ENCODE measurements at places on chromosomes 7 and 10.
A peak's percentile ranks its signal among the peaks of the same experiment; 100 is the strongest.

DNA sequence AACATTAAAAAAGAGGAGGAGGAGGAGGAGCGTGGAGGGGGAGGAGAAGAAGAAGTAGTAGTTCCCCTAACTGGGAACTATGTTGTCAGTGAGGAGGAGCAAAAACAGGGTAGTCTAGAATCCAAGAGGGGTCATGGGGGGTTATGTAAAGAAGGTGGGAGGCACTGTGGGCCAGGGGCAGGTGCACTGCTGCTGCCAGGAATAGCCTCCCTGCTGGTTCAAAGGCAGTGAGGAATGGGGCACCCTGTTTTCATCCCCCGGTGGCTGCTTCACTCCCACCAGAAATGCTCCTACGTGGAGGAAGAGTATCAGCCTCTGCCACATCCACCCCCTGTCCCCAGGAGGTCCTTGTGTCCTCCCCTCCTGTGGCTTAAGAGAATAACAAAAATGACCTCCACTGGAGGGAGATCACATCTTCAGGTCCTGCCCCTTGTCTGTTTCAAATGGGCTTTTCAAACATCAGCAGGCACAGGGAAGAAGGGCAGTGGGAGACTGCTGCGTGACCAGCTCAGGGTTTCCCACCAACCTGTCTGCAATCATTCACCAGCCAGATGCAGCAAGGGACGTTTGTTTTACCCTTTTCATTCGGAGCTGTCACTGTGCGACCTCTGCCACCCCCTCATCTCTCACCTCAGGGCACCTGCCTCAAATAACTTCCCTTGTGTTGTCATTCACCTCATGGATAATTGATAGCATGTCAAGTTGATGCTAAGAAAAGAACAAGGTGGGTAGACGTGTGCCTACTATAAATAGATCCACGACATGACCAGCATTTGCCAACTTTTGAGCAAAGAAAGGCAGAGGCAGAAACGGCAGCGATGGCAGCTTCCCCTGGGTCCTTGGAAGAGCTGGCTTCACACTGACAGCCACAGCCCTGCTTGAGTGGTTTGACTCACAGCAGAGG is 92.6 kb downstream of the DGKI start:
- DNase-seq, result no peak

GRCh38 chr7:2713978-2714377 is 26.0 kb downstream of the AMZ1 start:
- no peak for DNase-seq

DNA sequence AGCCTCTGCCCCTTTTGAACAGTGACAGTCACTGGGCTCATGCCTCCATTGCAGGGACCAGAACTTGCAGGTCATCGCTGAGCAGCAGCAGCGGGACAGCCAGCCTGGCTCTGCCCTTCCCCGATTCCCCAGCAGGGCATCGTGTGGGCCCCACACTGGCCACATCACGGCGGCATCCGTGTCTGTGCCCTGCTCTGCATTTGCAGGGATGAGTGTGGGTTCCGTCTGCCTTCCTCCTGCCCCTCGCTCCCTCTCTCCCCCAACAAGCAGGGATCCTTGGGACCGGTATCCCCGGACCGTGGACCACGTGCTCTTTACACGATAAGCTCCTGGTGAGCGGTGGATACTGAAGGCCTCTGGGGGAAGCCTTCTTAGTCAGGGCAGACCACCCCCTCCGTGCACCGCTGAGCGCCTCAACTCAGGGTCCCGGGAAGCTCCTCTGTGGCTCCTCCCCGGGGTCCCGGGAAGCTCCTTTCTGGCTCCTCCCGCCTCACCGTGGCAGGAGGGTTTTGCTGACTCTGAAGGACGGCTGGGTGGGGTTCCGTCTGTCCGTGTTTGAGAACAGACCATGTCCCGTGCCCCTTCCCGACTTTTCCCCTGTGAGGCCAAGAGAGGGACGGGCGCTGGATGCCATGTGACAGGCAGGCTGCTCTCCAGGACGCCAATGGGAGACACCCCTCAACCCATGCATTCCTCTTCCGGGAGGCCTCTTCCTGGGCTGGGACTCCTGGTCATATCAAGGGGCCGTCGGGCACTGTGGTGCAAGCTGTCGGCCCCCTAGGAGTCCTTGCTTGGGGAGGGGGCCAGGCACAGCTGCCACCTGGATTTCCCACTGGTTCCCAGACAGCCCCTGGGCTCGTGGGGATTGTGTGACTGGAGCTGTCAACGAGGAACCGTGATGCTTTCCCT is 23.5 kb upstream of the NKX6-2 start:
- no peak for DNase-seq

DNA sequence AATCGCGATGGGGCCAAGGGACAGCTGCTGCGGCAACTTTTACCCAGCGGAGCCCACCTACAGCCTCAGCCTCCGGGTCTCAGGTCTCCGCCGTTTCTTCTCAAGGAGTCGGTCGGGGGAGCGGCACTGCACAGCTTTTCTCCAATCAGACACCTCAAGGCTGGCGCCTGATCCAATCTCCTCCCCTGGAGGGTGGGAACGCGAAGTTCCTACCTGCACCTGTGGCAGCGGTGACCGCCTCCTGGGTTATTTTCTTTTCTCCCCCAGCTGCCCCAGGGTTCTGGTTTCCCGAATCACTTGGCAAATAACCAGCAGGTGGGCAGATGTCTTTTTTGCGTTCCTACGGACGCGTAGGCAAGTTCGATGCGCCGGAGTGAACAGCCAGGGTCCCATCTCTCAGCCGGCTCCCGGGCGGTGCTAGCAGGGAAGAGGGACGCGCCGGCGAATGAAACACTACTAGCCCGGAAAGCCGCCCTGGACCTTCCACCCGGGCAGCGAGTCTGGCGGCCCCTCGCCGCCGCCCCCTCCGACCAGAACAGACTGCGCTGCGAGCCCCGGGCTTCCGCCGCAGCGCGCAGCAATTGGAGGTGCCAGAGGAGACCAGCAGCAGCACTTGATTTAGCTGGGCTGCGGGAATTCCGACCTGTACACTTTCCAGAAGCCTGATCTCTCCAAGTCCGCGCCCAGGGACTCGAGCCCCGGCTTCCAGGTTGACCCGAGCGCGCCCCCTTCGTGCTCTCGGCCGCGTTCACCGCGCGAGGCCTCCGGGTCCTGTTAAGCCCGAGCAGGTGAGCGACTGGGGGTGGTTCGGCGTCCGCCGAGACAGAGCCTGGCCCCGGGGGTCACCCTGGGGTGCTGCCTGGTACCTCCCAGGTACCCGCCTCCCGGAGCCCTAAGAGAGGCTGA is at the start of gene PRR15:
Gene PRR15, plus strand, starts transcription at position 246 of the 906 bp plus-strand sequence. CDS start 2,495 bp downstream, outside the sequence.
- peak; percentile 19 for DNase-seq

GRCh38 chr10:5446390-5446926 is 34.1 kb downstream of the NET1 start:
- peak; percentile 88 for DNase-seq

GRCh38 chr10:88866454-88866853 is 13.6 kb upstream of the STAMBPL1 start:
- no peak for DNase-seq

GRCh38 chr10:61263518-61263917 is 189.7 kb downstream of the TMEM26 start:
- no peak for DNase-seq

DNA sequence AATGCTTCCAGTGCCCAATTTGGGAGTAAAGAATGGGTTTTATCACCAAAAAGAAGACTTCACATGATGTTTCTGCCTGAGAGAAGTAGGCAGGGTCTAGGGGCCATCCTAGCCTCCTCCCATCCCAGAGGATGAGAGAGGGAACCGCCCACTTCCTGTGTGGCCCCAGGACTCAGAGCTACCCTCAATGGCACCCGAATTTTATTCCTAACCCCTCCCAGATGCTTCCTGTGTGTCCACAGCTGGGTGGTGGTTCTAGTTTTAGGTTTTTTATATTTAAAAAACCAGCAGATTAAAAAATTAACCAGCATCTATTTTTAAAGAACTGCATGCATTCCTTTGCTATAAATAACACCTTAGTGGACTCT is 583.5 kb downstream of the PTPRN2 start:
- DNase-seq, result no peak

DNA sequence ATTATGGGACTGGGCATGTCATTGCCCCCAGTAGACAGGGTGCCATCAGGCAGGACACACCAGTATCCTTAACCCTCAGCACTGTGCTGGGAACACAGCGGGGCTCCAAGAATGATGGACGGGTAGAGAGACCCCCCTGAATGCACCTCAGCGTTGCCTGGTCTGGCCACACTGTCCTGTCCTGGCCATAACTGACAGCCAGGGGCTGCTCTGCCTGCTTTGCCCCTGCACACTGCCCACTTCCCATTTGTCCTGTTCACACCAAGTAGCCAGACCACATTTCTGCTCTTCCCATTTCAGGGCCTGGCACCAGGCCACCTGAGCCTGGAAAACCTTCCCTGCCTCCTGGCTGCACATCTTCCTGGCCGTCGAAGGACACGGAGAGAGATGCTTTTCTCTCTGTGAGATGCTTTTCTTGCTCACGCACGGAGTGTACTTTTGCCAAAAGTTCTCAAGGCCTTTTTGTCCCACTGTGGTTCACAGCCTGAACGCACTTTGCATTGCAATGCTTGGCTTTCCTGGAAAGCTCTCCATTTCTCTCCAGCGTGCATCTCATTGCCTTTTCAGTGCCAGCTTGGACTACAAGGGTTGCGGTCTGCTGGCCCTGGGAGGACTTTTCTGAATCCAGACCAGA is 131.0 kb upstream of the EEPD1 start:
- no peak for DNase-seq

GRCh38 chr10:133090101-133090500 is 2.4 kb downstream of the ADGRA1 start:
- DNase-seq, result no peak

DNA sequence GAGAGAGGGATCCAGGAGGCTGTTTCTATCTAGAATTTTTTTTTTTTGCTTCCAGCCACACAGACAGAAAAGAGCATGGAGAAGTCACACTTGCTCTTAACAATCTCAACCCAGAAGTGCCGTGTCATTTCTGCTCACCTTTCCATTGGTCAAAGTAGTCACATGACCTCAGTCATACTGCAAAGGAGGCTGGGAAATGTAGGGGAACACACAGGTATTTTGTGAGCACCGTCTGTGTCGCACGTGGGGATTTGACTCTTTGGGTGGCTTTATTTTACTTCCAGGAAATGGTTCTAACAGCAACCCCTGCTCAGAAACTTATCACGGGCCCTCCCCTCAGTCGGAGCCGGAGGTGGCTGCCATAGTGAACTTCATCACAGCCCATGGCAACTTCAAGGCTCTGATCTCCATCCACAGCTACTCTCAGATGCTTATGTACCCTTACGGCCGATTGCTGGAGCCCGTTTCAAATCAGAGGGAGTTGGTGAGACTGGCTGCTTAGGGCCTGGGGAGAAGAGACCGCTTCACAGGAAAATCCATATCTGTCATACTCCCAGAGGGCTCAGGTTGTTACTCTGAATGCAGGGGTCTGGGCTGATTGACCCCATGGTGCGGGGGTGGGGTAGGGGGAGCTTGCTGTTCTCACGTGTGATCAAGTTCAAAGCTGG is 13.1 kb upstream of the CPA1 start:
- no peak for DNase-seq

GRCh38 chr7:127920787-127921438 is 110.3 kb downstream of the LRRC4 start:
- no peak for DNase-seq

DNA sequence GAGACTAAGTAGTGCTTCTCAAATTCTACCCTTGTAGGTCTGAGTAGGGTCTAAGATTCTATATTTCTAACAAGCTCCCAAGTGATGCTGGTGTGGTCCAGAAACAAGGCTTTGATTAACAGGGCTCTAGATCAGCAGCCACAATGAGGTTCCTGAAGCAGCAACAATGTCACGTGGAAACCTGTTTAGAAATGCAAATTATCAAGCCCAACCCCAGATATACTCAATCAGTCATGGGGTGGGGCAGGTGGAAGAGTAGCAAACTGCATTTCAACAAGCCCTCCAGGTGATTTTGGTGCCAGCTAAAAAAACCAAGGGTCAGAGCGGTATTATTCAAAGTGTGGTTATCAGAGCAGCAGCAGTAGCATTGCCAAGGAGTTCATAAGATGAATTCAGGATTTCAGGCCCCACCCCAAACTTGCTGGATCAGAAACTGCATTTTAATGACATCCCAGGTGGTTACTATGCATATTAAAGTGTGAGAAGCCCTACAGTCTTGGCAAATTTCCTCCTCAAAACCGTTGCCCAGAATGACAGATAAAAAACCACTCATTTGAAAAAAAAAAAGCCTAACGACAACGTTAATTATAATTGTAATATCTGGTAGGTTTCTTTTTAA is 199.2 kb downstream of the AHR start:
- DNase-seq, result no peak

DNA sequence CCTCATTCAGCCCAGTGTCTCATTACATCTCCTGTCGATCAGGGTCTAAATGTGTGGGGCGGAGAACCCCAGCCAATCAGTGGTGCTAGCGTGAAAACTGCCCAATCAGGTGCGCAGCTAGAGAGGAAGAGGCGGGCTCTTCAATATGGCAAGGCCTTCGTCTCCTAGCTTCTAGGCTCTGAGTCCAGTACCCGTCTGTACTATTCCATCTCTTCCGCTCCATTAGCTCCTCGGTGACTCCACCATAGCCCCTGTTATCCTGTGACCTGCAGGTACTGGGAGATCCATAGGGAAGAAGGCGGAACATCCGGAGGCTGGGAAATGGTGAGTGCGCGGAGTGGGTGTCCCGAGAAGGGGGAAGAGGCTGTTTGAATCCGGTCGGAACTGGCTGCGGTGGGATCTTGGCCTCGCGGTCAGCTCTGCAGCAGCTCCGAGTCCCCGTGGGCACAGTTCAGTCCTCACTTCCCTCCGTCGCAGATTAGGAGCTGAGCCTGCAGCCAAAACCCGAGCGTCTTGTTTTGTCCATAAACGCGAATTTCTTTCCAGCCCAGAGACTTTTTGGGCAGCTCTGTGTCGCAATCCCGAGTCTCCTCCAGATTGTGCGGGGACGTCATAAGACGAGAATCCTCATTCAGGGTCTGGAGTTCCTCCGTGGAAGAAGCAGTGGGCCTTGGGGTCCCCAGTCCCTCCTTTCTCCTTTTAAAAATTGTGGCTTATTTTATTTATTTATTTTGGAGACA is at the start of gene ZNF727:
Gene ZNF727, plus strand, starts transcription at position 134 of the 740 bp plus-strand sequence. Its CDS starts 188 bp downstream, at position 322.
- DNase-seq, result peak; percentile 35

DNA sequence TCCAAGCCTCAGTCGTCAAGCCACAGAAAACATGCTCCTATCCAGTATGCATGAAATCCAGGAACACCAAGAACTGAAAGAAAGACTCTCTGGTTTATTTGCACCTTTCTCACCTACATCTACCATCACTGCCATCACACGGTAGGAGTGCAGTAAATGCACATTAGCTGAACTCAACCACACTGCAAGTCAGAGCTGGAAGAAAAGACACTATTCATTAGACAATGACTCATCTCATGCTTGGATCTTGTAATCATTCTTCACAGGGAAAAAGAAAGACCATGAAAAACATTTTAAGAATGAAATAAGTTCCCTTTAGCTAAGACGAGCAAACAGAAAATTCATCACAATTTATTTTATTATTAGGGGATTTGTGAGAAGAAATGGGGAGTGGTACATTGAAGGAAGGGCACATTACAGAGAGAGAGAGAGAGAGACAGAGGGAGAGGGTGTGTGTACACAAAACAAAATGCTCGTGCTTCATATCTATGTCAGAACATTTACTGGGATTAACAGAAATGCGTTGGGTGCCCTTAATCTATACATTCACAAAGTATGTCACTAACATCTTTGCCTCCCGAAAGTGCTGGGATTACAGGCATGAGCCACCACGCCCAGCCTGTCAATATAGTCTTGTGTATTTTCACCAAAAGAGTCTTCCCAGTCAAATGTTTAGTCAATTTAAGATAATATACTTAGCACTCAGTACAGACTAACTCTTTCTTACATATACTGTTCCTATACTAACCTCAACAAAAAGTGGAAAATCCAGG is 324.9 kb downstream of the PARD3 start:
- no peak for DNase-seq

Measured in stimulated activated CD4-positive, alpha-beta T cell treated with anti-CD3 and anti-CD28 coated beads, Interleukin-15, amount 100 ng/mL, for 24 hours (primary cell).